ENCODE measurements at places on chromosomes 5 and 9.
A peak's percentile ranks its signal among the peaks of the same experiment; 100 is the strongest.

GRCh38 chr5:67992923-67993322 is 222.6 kb upstream of the PIK3R1 start:
- DNase-seq: no peak

DNA sequence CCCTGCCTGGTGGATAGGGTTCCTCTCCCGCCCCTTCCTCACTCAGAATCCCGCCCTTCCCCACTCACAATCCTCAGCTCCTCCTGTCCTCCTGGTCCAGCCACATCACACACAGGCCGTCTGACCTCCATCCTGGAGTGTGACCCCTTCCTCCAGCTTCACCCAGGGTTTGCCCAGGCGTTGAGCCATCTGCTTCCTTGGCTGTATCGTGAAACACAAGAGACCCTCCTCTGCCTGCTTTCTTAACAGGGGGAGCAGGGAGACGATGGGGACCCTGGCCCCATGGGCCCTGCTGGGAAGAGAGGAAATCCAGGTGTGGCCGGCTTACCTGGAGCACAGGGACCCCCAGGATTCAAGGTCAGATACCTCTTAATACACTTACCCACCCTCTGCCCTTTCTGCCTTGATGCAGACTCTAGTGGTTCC is 32.3 kb upstream of the ORM1 start:
- DNase-seq: no peak

- no peak for DNase-seq
These were observed 76.9 kb downstream of the PIP5K1B start for GRCh38 chr9:68781928-68782327.

DNA sequence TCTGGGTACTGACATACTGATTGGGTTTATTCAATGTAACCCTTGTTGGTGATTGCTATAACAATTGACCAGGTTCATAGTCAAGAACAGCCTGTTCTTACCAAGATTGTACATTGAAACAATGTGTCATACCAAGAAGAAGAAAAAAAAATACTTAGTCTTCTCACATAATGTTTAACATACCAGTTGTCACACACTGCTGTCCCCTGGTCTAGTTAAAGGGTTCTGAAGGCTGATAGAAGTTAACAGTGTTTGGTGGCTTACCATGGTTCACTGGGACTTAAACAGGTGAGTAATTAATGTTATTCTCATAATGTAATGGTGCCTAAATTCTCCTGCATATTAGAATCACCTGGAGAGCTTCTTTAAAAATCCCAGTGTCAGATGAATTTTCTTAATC is 18.5 kb upstream of the CDC42SE2 start:
- no peak for DNase-seq

GRCh38 chr9:80156756-80157472 is 585.1 kb downstream of the TLE4 start:
- DNase-seq: no peak

- DNase-seq: peak; percentile 21
These were observed 124.4 kb downstream of the C9orf50 start for GRCh38 chr9:129496473-129497004.

DNA sequence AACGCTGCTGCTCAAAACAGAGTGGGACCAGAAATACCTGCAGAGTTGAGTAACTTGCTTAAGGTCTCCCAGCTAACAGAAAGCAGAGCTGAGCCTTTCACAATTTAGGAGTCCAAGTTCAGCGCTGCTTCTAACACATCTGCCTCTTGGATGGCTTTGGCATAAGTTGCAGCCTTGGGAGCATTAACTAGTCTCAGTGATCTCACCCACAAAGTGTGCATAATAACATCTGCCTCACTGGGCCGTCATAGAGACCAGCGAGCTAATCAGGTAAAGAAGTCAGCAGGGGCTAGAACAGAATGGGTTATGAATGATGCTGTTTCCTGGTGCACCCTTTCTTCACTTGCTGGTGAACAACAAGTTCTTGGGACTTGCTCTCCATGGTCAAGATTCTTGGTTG is 36.5 kb downstream of the WWC1 start:
- DNase-seq: no peak

DNA sequence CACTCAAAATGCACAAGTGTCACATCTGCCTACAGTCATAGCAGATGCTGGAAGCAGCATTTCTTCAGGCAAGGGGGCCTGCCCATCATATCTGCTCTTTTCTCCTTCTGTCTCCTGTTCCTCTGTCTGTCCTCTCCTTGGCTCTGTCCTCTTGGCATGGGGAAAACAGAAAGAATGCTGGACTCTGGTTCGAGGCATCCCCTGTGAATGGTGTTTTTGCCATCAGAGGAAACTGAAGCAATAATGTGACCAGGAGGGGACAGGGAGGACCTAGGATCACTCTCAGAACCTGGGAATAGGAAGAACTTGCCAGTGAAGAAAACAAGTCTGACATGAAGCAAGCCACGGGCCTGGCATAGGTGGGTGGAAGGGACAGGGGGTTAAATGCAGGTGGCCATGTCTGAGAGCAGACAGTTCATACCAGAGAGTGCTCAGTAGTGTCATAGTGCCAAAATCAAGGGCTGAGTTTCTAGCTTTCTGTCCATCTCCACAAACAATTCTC is 35.3 kb downstream of the AQP7 start:
- no peak for DNase-seq
